Pancreas (tissue), 10 donors: ENCODE measurements at places on chromosomes 5 and 9. TPM values are rescaled to one million over a fixed set of nuclear protein-coding genes. Genes with fewer than 3 reads are reported as not detected.
A peak's percentile ranks its signal among the peaks of the same experiment; 100 is the strongest.

DNA sequence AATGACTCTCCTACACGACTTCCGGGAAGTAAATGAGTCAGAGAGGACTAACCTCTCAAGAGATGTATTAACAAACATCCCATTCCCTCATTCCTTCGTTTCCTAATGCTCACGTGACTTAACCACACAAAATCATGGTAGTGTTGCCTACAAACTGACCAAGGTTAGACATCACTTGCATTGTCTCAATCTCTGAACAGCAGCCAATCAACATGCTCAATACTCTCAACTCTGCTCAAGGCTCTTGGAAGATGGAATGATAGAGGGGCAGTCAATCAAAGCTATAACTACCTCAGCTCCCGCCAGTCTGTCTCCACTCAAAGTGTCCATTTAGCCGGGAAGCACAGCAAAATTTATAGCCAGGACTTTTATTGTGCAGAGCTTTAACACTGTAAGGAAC is 143.8 kb upstream of the PIK3R1 start:
- no peak for DNase-seq

DNA sequence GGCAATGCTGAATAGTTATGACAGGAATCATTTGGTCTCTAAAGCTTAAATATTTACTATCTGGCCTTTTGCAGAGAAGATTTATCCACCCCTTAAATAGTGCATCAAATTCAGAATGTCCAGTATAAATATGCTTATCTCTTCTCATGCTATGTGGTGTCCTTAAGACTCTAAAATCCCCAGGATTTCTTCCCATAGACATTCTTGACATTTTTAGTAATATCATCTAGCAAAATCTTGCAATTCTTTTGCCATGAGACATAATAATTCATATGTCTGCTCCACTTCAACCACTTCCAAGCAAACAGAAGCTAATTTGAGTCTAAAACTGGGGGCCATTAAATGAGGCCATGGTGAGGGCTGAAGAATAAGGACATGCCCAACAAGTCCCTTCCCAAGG is 1923.4 kb upstream of the CDH9 start:
- DNase-seq: no peak

DNA sequence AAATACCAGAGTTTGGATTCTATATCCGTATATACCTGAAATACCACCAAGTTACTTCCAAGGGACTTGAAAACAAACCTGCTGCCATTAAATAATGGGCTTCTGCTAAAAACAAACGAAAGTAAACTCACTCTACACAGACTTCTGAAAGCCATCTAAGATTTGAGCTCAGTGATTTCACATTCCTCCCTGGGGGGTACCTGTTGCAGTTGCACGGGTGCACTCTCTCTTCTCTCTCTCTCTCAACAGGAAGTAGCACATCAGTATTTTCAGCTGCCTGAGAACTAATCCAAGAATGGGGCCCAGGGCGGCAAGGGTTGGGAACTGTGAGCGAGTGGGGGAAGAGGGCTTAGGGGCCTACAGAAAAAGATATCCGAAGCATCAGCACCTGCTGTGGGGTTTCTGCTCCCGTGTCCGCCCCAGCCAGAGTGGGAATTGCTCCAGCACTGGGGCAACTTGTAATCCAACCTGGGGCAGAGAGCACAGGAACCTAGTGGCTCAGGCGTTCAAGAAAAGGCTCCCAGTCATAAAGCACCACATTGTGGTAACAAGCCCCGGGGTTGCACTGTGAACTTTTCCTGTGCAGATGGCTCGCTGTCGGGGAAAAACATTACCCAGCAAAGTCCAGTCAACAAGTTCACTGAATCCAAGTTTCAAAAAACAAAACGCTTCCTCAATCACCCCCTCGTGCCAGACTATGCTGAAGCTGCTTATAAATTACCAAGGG is 99.8 kb downstream of the EFNA5 start:
- no peak for DNase-seq

DNA sequence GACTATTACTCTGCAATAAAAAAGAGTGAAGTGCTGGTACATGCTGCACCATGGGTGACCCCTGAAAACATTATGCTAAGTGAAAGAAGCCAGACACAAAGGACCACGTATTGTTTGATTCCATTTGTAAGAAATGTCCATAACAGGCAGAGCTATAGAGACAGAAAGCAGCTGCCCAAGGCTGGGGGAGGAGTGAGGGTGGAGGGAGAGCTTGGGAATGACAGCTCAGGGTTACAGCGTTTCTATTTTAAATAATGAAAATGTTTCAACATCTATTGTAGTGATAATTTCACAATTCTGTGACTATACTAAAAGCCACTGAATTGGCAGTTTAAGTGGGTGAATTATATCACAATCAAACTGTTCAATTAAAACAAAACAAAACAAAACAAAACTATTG is 81.7 kb downstream of the MYO10 start:
- no peak for DNase-seq

SLCO4C1 gene
- total RNA-seq: 1.1 TPM

- DNase-seq: no peak
Observed at GRCh38 chr5:174315871-174316270, 270.4 kb downstream of the NSG2 start.

DNA sequence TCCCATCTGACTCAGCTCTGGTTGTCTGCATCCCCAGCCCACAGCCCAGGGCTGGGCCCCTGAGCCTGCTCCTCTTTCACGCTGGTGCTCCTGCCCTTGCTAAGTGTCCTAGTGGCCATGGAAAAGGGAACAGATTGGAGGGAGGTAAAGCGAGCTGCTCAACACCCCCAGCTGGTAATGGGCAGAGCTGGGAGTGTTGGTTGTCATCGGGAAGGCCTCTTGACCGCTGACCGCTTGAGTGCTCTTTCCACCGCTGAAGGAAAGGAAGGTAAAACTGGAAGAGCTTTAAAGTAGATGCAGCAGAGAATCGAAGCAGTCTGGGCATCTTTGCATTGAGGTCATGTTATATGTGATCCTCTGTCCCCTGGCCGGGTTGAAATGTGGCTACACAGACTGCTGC is 60.2 kb downstream of the CRB2 start:
- DNase-seq: no peak

DNA sequence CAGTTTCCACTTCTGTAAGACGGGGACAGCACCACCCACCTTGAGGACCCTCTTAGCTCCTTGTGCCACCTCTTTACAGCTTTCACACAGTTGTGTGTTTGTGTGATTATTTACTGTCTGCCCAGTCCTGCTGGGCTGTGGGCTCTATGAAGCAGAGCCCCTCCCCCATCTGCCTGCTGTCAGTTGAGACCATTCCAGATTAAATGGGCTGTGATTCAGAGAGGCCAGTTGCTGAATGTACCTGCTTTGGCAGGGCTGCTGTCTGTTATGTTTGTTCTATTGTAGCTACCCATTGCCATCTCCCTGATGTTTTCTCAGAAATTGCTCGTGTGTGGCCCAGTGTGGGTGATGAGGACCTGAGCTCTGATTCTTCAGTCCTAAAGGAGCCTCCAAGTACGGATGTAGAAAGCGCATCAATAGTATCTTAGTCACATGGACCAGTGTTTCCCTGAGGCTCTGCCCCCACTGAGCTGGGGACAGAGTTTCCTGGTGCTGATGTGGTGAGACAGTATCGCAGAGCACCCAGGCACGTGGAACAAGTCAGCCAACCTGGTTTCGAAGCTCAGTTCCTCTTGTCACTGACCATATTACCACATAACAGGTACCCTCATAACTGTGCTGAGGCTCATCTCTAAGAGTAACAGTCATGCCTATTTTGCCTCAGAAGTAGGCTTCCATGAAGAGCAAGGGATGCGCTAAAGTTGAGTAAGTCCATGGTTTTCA is 3.7 kb downstream of the ANGPTL2 start:
- no peak for DNase-seq

DNA sequence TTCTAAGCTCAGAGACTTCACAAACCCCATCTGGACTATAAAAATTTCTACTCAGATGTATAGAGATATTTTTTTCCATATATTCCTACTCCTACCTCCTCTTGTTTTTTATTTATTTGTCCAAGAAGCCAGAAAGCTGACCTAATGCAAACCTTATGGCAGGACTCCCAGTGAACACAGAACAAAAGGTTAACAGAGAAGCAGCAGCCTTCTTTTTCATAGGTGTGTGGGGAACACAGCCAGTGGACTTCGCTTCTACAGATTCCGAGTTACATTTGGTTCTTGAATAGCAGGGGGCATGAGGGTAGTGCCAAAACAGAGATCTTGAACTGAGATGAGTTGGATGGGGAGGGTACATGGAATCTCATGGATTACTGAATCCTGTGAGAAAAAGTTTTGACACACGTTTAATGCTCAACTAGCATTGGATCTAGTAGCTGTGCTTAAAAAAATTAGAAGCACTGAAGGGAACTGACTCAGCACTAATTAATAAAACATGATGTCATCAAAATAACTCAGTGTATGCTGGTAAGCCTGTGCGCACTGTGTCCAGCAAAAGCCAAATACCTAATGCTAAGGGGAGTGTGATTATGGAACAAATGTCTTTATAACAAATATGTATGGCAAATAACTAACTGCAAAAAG is 240.1 kb downstream of the GABRB2 start:
- DNase-seq: no peak

DNA sequence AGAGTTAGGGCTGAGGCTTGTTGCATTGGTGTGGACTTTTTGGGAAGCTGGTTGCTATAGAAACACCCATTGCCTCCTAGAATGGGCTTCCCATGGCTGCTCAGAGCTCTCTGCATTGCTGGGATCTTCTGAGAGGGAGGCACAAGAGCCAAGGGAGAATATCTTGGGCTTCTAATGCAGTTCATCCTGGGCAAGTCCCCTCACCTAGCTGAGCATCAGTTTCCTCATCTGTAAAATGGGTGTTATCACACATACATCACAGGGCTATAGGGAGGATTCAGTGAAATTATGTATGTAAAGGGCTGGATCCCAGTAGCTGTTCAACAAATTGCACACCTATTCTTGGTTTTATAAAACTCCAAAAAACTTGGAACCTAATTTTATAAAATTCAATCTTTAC is 106.1 kb upstream of the ALDH1B1 start:
- no peak for DNase-seq

GRCh38 chr5:36802187-36802586 is 74.4 kb upstream of the NIPBL start:
- no peak for DNase-seq

RASGEF1C gene
- not detected for total RNA-seq

ELP1 gene
- 8.3 TPM for total RNA-seq

GRCh38 chr5:34509392-34509791 is 146.7 kb upstream of the RAI14 start:
- DNase-seq: no peak

CTSV gene
- 0.83 TPM for total RNA-seq

KCNV2 gene
- not detected for total RNA-seq

- peak; percentile 20 for DNase-seq
Observed at GRCh38 chr5:138274189-138274853, at the start of gene GFRA3. GFRA3 (minus strand) TSS chr5:138274621; CDS start chr5:138274424, 197 bp downstream.

GRCh38 chr5:171323806-171324632 is 15.0 kb downstream of the TLX3 start:
- DNase-seq: no peak

GRCh38 chr9:77697238-77697984 is 49.3 kb upstream of the GNA14 start:
- DNase-seq: no peak

- no peak for DNase-seq
Observed at GRCh38 chr9:6522263-6522662, 109.3 kb downstream of the UHRF2 start.

DNA sequence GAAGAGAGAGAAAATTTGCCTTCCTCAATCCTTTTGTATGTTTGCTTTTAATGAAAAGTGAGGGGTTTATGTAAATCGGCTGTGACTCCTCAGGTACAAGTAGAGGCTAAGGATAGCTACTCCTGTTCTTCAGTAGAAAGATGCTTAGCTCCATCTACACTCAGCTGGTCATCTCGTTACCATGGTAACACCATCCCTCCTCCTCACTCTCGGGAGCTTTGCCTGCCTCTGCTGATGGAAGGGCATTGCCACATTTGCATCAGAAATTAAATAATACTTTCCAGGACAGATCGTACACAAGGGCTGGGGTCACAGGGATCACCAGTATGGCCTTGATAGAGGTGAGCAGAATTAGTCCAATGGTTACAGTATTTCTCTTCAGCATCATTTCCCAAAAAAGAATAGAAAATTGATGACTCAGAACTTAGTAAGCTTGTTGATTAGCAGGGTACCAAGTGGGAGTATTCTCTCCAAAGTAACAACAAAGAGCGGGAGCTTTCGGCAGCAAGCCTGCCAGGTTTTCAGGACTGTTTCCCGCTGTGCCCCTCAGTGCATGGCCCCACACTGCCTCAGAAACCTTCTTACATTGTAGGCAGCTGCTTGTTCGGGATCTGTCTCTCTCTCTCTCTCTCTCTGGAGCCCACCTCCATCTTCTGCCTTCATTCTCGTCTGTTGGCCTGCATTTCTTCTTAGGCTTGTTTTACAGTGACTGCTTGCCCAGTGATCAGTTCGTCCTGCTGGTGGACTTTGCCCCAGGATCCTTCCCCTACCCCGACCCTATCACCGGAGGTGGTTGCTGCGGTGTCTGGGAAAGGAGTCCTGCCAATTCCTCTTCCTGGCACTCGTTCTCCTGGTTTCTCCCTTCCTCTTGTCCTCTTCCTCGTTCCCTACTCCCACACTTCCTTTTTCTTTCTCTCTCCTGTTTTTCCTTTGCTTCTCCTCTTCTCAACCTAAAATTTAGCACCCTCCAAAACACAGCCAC is 51.9 kb upstream of the SNAPC3 start:
- DNase-seq: no peak

ISCA1 gene
- 8.6 TPM for total RNA-seq

C9orf153 gene
- total RNA-seq: not detected

CAMK2A gene
- total RNA-seq: 0.08 TPM

PCDHGB2 gene
- 2.8 TPM for total RNA-seq

GRCh38 chr9:36041506-36041905 is 4.8 kb downstream of the RECK start:
- DNase-seq: no peak

SH3RF2 gene
- total RNA-seq: 11.7 TPM

DNA sequence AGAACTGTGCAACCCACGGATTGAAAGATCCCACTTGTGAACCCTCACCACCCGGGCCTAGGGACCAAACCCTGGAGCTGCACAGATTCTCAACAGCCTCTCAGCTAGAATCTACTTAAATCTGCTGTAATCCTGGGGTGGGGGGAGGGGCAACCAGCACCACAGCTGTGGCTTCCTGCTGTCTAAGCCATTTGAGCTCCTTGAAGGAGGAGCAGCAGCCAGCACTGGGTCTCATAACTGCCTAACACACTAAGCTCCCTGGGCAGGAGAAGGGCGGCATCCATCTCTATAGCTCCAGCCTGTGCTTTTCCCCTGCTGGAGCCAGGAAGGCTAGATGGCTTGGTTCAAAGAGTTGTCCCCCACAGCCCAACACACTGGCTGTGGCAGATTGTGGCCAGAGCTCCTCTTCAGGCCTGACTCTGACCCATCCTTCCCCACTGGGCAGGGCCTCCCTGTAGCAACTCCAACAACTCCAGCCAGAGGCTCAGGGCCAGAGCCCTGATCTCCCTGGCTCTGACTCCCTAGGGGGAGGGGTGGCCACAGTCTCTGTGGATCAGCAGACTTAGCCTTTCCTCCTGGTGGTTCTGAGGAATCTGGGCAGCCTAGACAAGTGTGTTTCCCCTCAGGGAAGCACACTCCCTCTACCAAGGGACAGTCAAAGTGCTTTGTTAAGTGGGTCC is 72.0 kb upstream of the C9orf72 start:
- no peak for DNase-seq
